ENCODE measurements at places on chromosomes 4 and X. TPM values are rescaled to one million over a fixed set of nuclear protein-coding genes. Genes with fewer than 3 reads are reported as not detected.

DNA sequence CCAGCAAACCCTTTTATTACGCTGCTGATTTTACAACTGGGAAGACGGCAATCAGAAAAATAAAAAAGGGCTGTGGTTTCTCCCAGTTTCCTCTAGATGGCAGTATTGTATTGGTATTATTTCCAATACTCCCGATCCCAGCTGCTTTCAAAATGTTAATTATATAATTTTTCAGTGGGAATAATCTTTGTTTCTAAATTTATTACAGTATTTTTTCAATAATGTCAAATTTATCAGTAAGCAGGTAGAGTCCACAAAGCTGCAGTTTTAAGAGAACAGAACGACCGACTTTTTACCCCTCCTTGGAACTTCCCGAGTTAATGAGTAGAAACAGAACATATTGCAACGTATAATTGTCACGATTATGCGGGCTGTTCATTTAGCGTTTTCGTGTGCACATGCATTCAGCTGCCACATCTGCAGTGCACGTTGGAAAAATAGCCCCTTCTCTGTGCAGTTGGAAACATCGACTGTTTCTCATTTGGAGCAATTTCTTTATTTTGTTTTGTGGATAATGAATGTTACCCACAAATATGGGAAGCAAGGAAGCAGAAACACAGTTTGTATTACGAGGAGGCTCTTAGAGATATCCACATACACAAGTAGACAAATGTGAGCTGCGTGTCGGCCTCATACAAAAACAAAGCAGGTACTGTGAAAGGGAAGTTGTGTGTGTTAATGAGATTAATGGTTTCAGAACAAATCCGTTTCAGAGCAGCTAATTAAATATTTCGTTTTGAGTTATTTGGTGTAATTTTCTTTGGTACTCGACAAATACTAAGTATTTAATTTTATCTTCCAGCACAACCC lies 188.0 kb downstream of the STIM2 start:
- DNase-seq = peak; percentile 58

Gene TMPRSS11B
- total RNA-seq = not detected

DNA sequence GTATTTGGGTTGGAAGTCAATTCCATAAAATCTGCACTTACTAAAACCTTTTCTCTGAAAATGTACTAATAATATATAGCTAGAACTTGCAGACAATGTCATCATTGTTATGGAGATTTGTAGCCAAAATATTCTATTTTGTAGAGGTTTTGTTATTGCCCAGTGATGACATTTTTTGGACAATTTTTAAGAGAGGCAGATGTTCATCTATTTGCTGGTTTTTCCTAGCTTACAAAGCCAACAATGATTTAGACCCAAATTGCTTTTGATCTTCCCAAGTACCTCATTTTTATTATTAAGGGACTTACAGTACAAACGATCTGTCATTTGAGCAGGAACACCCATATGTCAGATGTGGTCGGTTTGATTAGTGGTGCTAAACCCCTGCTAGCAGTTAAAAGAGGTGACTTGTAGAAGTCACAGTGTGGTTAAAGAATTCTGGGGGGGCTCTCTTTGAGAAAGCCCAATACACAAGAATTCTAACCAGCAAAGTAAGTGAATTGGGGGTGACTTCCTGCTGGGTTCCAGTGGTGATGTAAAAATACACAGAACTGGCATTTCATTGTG lies 136.2 kb downstream of the KIT start:
- DNase-seq = no peak

DNA sequence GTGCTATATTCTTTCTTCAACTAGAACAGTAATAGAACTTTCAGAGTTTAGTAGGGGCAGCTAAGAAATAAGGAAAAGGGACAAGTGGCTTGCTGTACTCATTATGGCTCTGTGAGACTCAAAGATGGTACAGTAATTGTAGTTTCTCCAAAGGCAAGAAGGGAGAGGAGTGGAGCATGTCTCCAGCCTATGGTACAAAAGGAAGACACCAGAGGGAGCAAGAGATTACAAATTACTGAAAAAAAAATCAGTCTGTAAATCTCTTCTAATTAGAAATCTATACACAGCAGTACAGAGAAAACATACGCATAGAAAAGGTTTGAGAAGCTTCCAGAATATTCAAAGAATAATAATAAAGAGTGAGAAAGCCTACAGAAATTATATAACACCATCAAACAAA lies 61.4 kb downstream of the KLHL4 start:
- DNase-seq = peak; percentile 23
